Activated CD4-positive, CD25-positive, alpha-beta regulatory T cell treated with anti-CD3 and anti-CD28 coated beads, Interleukin-2, amount 50 U/mL, for 72 hours (primary cell): ENCODE measurements at places on chromosomes 4 and X.

- no peak for DNase-seq
Observed at GRCh38 chr4:63618883-63619718, 790.1 kb downstream of the TECRL start.

DNA sequence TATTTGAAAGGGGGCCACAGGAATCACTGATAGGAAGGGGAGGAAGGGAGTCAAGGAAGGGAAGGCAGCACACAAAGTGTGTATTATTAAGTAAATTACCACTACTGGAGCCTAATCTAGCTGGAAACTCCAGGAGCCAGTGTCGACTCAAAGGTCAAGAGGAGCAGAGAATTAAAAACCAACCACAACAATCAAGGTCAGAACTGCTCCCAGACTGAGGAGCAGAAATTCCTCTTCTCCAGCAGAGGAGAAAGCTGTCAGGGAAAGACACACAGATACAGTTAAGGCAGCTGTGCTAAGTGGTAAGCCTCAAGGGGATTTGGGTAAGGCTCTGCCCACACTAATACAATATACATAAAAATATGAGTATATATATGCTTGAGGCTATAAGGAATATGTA lies 87.5 kb upstream of the PTPN13 start:
- no peak for DNase-seq

- DNase-seq, result no peak
Observed at GRCh38 chr4:177033632-177034031, 240.9 kb upstream of the VEGFC start.

DNA sequence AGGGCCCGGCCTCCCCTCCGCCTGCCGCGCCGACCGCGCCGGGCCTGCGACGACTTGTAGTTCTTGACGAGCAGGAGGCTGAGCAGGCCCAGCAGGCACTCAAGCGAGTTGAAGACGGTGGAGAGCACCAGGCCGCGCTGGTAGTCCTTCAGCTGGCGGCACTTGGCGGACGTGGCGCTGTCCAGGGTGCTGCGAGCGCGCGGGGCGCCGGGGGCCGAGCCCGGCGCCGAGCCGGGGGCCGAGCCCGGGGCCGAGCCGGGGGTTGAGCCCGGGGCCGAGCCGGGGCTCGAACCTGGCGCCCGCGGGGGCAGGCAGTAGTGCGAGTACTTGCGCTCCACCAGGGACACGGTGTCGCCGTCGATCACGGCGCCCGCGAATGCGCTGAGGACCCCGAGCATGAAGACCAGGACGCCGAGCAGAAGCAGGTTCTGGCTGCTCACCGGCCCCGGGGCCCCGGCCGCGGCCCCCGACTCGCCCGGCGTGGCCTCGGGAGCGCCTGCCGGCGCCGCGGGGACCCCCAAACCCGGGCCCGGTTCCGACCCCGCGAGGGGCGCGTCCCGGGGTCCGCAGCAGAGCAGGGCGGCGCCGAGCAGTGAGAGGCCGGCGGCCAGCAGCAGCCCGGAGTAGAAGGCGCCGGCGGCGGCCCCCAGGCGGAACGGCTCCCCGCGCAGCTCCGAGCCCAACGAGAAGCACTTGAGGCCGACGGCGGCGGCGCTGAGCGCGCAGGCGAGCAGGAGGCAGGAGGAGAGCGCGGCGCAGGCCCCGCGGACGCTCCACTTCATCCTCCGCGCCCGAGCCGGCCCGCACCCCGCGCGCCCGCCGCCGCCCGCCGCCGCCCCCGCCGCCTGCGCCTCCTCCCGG lies 584 bp downstream of the TMEM271 start:
- no peak for DNase-seq

- DNase-seq, result no peak
Observed at GRCh38 chr4:185013417-185014125, 4.7 kb upstream of the HELT start.

DNA sequence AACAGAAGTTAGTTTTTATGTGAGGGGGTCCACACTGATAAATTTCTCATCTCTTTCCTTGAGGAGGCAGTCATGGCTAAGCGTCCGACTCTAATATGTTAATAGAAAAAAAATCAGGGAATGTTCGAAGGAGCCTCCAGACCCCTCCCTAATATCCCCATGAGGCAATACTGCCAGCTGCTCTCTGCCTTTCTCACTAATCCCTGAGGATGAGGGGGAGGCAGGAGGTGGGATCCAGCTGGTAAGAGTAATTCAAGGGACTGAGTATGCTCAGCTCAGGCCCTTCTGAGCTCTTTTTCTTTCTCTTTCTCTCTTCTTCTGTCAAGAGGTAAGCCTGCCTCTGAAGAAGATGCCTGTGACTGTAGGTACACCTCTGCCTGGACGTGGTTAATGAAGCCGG lies 51.7 kb downstream of the PIR start:
- DNase-seq, result no peak

DNA sequence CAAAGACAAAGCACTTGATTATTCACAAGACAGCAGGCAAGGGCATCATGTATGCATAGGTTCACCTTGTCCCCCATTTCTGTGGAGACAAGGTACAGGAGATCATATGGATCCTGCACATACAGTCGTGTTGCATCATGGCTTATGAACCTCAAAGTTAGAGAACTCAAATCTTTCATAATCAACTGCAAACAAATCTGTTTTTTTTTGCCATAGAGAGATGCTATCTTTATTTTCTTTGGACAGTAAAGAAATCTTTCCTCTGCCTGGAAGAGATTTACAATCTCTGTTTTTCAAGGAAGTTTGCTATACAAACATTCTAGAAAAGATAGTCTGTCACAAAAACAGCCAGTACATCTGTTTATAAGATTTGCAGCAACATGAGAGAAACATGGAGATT lies 578.8 kb downstream of the ANKRD50 start:
- DNase-seq, result no peak

GRCh38 chr4:173991316-173991715 lies 292.2 kb downstream of the FBXO8 start:
- no peak for DNase-seq

- DNase-seq, result no peak
Observed at GRCh38 chrX:38854305-38854704, 53.0 kb downstream of the MID1IP1 start.

DNA sequence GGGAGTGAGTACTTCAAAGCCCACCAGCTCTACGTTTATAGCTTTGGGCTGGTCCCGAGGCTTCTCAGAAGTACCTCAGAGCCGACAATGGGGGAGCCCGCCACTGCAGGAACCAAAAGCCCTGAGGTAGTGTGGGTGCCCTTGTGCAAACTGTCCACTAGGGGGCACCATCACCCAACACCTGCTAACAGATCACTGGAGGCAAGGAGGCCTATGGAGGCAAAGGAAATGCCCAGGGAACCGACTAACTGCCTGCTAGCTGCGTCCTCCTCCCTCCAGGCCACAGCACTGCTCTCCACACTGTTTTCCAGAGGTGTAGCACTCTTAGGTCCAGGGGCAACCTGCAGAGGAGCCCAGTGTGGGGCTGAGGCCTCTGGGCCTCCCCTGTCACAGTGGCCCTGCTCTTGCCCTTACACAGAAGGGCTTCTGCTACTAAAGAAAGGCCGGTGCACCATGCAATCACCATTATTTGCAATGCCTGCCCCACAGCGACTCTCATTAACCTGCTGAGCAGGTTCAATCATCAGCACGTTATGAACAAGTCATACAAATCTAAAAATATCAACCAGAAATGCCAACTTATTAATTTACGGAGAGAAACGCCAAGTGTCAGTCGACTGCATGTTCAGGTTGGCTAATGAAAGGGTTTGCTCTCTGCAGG lies 159.1 kb downstream of the NSUN7 start:
- DNase-seq, result peak; percentile 70

GRCh38 chrX:32483534-32484136 lies 727.7 kb downstream of the DMD start:
- no peak for DNase-seq

GRCh38 chr4:181646864-181647263 lies 596.3 kb upstream of the TENM3 start:
- no peak for DNase-seq

- DNase-seq, result no peak
Observed at GRCh38 chrX:68299898-68300297, 133.4 kb downstream of the OPHN1 start.

DNA sequence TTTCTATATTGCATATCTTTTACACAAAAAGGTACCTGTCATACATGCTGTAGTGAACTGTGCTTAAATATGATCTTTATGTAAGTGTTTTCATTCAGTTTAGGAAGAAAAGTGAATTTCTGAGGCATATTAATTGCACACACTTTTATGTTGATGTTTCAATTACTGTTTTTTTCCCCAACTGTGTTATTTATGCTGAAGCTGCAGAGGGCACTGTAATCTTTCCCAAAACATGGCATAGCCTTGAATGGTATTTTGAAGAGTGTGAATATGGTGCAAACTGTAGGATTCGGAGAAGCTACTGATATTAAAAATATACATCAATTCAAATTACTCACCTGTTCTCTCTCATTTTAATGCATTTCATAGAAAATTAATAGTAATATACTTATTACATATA lies 6.0 kb upstream of the CENPE start:
- no peak for DNase-seq

- DNase-seq, result no peak
Observed at GRCh38 chr4:66055999-66056398, 385.7 kb upstream of the EPHA5 start.

- DNase-seq, result no peak
Observed at GRCh38 chr4:177558995-177559394, 116.8 kb upstream of the AGA start.

GRCh38 chrX:152733261-152733975 lies at the start of the genes CSAG1 and MAGEA12:
Gene CSAG1 (minus strand): TSS chrX:152733721. CDS start chrX:152732460, 1,261 bp downstream.
Gene MAGEA12 (plus strand): TSS chrX:152733757. CDS start chrX:152736162, 2,405 bp downstream.
- no peak for DNase-seq

- no peak for DNase-seq
Observed at GRCh38 chr4:4711902-4712301, 147.6 kb upstream of the MSX1 start.
